KG1 (cell line): ENCODE measurements at places on chromosomes 7 and 10.

DNA sequence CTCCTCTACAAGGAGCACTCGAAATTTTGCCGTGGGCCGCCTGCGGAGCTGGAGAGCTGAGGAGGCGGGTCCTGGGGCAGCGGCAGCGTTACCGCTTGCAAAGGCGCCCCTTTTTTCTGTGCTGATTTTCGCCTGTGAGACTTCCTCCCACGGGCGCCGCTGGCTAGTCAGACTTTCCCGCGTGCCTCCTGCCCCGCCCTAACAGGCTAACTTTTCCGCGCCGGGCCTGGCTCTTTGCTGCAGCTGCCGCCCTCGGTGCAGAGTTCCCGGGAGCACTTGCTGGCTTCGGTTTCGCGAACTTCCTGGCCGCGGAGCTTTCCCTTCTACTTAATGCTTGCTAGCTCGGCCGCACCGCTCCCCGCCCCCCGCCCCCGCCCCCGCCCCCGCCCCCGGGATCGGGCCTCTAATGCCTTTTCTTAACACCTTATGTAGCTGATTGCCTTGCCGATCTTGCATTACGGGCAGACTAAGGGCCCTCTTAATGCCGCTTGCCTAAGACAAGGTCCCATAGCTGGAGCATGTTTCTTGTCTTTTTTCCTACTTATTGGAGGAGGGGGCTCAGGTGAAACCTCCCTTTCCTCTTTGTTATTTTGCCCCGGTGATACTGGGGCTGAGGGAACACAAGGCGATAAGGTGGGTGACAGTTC lies 37.9 kb upstream of the RASGEF1A start:
- DNase-seq: no peak

GRCh38 chr7:82745117-82745516 lies 301.5 kb upstream of the CACNA2D1 start:
- no peak for DNase-seq

DNA sequence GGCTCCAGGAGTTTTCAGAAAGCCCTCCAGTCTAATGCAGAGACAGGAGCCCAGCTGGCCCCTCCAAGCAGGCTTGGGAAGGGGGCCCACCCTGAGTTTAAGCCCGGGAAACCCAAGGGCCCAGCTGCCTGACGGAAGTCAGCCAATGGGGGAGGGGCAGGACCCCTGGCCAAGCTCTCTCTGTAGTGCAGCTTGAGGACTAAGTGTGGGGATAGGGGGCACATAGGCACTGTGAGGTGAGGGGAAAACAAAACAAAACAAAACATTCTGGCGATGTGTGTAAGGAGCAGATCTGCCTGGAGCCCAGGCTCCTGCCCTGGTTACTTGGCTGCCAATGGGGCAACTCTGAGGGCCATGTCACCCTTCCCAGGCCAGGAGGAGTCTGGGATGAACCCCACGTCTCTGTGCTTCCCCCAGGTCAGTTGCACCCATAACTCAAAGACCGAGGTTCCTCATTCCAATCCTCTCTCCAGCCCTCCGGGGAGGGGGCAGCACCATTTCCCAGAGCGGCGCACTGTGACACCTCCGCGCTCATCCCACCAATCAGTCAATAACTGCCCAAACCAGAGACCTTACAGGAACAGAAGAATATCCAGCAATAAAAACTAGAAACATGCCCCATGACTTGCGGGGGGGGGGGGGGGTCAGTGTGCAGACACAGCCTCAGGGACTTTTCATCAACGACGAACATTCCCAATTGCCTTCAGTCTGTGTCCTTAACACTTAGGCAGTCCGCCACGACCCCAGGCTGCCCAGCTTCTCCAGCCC lies 1.7 kb downstream of the CXCL12 start:
- no peak for DNase-seq

- DNase-seq: no peak
These were observed 131.2 kb upstream of the HDAC9 start for GRCh38 chr7:18364396-18364795.

GRCh38 chr10:123382491-123382890 lies 228.3 kb downstream of the BUB3 start:
- DNase-seq: no peak

DNA sequence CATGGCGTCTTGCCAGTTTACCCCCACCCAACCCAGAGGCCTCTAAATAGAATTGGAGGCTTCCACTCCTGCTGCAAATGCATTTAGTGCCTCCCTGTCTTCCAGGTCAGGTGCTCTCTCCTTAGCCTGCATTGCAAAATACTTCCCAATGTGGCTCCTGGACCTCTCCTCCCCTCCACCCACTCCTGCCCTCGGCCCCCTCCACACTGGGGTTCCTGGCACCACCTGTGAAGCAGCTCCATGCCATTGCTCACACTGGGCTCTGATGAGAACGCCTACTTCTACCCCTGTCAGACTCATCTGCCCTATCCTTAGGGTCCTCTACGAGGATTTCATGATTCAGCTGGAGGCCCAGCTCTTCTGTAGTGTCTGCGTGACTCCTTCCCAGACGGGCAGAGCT lies 37.4 kb downstream of the C10orf120 start:
- no peak for DNase-seq

DNA sequence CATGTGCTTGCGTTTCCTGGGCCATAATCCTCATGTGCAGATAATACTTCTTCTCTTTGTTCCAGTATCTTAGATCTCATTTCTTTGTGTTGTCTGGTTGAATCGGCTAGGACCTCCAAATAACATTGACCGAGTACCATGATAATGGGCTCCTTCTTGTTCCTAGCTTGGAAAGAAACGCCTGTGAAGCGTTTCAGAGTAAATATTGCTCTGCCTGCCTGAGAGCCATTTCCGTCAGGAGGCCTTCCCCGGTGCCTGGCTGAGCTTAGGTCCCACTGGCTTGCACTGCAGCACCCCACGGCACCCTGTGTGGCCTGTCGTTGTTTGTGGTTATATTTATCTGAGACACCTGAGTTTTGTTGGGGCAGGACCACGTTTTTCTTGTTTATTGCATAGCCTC lies 17.7 kb downstream of the FOXK1 start:
- no peak for DNase-seq

DNA sequence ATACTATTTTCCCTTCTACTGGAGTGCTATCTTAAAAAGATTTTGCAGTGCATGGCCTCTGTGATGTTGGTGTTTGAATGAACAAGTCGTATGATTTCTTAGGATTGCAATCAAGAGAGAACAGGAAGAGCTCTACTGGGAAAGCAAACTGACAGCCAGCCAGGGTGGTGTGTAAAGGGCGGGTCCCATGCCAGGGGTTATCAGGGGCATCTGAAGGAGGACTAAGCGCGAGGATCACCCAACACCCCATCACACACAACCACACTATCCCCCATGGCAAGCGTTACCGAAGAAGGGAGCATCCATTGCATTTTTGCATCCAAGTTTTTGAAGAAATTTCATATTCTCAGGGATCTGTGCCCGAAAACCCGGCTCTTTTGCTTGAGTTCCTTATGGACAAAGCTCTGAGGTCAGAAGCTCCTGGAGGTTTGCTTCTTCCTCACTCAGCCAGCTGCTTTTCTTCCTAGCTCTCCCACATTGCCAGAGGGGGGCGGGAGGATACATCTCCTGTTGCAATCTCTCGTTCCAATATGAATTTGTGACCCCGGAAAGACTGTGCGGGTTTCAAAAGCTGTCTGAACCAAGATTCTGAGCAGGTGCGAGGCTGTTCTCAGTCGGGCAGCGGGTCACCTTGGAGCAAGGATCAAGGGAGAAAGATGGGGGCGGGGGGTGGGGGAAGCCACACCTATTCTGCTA lies 5.2 kb downstream of the NEUROD6 start:
- DNase-seq: no peak

DNA sequence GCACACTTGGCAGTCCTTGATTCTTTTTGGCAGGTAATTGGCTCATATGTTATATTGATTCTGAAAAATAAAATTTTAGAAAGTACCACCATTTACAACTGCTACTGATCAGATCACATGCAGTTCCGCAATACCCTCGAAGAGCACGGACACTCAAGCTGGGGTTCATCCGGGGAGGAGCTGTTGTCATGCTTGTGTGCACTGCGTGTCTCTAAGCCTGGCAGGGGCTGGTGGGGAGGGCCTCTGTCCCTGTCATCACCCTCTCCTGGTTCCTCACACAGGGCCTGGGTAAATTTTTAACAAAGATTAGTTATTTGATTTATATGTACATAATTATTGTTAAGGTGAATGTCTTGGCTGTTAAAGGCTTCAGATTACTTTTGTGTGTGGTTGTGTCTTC lies 45.2 kb downstream of the TRRAP start:
- no peak for DNase-seq

- DNase-seq: no peak
These were observed 17.1 kb downstream of the VOPP1 start for GRCh38 chr7:55555160-55555559.
